NCI-H2081 treated with DMSO at 0.1 percent for 48 hours (cell line): ENCODE measurements at places on chromosomes 6 and 20.
A peak's percentile ranks its signal among the peaks of the same experiment; 100 is the strongest.

GRCh38 chr6:15336900-15337560, 91.2 kb downstream of the JARID2 start:
- DNase-seq, result no peak

DNA sequence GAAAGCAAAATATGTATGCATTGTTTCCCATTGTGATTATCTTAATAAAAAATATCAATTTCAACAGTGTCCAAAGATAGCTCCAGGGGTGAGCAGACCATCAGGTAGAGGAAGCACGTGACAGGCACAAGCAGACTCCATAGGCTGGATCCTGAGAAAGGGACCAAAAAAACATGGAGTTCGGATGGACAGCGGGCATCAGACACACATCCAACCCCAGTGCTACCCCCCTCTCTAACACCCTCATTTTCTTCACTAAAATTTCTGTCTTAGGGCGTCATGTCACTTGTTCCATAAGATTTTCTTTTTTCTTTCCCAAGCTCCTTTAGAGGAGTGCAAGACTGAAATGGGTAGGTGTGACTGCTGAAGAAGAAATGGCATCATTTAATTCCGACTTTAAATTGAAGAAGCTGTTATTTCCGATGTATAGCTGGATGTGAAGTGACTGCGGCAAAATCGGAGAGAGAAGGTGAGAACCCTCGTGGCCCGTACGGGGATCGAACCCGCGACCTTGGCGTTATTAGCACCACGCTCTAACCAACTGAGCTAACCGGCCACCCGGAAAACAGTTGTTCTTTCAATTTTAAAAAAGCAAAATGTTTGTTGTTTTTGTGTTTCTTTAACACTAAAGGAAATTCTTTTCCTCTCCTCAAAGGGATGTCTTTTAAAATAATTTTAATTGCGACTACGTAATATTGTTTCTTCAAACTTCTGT, 10.3 kb upstream of the PRSS16 start:
- DNase-seq, result no peak

DNA sequence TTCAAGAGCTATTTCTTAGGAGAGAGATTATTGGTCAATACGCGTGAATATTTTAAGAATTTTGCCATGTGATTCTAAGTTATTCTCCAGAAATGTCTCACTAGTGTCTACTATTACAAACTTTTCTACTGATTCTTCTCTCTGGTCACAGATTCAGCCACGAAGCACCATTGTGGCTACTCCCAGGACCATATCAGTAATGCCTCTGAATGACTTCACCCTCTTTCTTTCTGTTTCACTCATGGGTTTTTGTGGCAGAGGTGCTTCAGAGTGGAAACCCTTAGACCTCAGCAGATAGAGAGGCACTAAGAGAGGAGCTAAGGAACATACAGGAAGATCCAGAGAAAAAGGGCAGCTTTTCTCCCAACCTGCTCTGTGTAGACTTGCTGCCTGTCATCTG, 211.3 kb downstream of the CBLN4 start:
- no peak for DNase-seq

DNA sequence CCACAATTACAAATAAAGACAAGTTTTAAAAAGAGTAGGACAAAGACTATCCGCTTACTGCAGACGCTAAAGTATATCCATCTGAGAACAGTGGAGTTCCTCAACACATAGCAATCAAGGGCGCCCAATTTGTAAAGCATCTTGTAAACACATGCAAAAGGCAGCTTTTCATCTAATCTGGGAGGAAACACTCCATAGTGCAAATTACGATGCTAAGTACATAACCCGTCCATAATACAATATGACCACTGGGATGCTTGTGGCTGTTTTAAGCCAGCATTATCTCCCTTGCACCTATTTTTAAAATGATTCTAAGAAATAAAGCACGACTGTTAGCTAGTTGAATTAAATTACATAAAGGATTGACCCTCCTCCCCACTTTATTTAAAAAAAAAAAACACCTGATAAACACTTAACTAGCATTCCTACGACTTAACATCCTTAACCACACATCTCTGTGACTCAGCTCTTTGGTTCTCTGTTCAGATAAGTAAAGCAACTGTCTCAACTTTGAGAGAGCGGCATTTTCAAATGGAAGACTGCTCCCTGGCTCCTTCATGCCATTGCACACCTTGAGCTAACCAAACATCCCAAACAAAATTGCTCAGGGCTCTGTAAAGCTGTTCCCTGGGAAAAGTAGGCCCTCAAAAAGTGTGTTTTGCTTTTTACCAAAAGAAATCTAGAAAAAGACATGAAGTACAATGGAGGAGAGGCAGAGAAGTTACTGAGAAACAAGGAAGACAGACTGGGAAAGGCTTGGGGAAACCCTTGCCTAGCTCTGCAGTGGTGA, 14.2 kb downstream of the SLC22A23 start:
- no peak for DNase-seq

GRCh38 chr6:40251637-40252300, 317.5 kb upstream of the MOCS1 start:
- peak; percentile 33 for DNase-seq

GRCh38 chr6:79538106-79538971, 1.1 kb upstream of the LCA5 start:
- no peak for DNase-seq
